ENCODE measurements at places on chromosomes 4 and X. TPM values are rescaled to one million over a fixed set of nuclear protein-coding genes. Genes with fewer than 3 reads are reported as not detected.

ZIC3 gene
- not detected for total RNA-seq

DNA sequence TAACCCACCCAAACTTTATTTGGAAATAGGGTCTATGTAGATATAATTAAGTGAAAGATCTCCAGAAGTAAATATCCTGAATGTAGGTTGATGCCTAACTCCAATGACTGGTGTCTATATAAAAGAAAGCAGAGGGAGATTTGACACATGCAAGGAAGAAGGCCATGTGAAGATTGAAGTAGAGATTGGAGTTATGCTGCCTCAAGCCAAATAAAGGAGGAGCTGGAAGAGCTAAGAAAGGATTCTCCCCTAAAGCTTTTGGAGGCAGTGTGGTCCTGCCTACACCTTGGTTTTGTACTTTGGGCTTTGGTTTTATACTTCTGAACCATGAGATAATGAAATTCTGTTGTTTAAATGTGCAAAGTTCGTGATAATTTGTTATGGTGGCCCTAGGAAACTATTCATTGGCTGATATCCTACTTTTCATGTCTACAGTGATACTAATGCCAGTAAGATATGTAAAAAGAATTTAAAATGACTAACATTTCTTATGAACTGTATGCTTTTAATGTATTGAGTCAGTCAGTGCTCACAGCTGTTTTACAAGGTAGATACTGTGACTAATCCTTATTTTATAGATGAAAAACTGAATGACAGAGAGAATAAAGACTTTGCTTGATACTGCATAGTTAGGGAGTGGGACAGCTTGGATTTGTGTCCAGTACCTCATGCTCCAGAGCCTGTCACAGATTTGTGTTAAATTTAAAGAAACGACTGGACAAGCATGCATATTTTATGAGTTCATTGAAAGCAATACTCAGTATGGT, 5.9 kb upstream of the RAB40AL start:
- H3K27me3 ChIP-seq = no peaks in the 10 kb centered on the region
- no peak overlapping the region for H3K4me3 ChIP-seq
- no peaks in the 10 kb centered on the region for H3K4me1 ChIP-seq

DNA sequence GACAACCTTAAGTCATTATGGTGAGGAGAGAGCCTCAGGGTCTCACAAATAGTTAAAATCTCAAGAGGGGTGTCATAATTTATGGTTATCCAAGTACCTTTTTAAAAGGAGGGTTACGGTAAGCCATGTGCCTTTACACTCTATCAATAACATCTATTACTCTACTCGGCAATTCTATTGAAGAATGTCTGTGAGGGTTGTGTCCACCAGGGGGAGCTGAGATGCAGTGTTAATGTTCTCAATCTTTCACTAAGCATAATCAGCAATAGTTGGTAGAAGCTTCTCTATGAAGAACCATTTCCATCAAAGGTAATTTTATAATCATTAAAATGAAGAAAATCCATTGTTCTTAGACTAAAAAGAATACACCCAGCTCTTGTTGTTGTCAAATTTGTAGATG, 457.4 kb downstream of the CENPC start:
- no peaks in the 10 kb centered on the region for H3K27me3 ChIP-seq
- H3K27ac ChIP-seq = no peak overlapping the region
- no peaks in the 10 kb centered on the region for H3K36me3 ChIP-seq
- H3K4me3 ChIP-seq = no peak overlapping the region

AKAP14 gene
- not detected for total RNA-seq

ACE2 gene
- 2.5 TPM for total RNA-seq

GRCh38 chr4:7419961-7420660, 14.6 kb downstream of the PSAPL1 start:
- no peaks in the 10 kb centered on the region for H3K27me3 ChIP-seq
- no peaks in the 10 kb centered on the region for H3K36me3 ChIP-seq
- no peak overlapping the region for H3K4me3 ChIP-seq
- H3K27ac ChIP-seq = no peak overlapping the region
- DNase-seq = no peak
- no peaks in the 10 kb centered on the region for H3K4me1 ChIP-seq

SSX4 gene
- total RNA-seq = not detected

PDE6B gene
- total RNA-seq = 1.4 TPM

DNA sequence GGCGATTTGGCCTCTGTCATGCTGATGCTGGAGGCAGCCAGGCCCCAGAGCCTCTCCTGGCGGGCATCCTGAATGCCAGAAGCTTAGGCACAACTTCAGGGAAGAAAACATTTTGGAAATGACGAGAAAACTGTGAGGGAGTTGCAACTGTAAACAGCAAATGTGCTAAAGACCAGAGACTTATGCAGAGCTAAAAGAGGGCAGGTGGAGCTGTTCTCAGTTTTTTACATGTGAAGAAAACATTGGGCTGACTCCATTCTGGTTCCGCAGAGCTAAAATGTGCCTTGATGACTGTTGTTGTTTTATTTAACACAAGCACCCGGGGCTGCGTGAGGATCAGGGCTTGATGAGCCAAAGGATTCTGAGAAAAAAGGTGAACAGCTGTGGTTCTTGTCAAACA, 10.8 kb upstream of the ARX start:
- H3K27me3 ChIP-seq = no peaks in the 10 kb centered on the region
- H3K27ac ChIP-seq = no peak overlapping the region
- no peak for DNase-seq
- no peak overlapping the region for H3K4me3 ChIP-seq

GRCh38 chr4:97656044-97656720, 487.1 kb downstream of the STPG2 start:
- no peaks in the 10 kb centered on the region for H3K27me3 ChIP-seq
- no peaks in the 10 kb centered on the region for H3K4me1 ChIP-seq
- H3K36me3 ChIP-seq = no peaks in the 10 kb centered on the region
- DNase-seq = no peak

DNA sequence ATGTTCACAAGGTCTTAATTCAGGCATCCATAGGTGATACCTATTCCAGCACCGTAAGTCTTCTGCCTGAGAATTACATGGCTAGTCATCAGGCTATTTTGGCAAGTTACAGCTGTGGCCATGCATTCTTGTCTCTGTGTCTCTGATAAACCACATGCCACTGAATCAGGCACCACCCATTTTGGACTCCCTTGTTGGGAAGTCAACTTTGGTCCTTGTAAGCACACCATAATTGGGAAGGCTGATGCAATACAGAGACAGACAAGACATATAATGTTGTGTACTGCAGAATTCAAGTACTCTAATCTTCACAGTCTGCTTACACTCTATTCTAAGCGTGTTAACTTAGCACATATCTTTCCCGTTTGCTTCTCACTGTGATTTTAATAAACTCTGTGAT, 483.7 kb upstream of the FTHL17 start:
- H3K36me3 ChIP-seq = no peaks in the 10 kb centered on the region
- H3K27me3 ChIP-seq = no peaks in the 10 kb centered on the region
- H3K27ac ChIP-seq = no peak overlapping the region
- no peaks in the 10 kb centered on the region for H3K4me1 ChIP-seq
- no peak for DNase-seq
- no peak overlapping the region for H3K4me3 ChIP-seq

DNA sequence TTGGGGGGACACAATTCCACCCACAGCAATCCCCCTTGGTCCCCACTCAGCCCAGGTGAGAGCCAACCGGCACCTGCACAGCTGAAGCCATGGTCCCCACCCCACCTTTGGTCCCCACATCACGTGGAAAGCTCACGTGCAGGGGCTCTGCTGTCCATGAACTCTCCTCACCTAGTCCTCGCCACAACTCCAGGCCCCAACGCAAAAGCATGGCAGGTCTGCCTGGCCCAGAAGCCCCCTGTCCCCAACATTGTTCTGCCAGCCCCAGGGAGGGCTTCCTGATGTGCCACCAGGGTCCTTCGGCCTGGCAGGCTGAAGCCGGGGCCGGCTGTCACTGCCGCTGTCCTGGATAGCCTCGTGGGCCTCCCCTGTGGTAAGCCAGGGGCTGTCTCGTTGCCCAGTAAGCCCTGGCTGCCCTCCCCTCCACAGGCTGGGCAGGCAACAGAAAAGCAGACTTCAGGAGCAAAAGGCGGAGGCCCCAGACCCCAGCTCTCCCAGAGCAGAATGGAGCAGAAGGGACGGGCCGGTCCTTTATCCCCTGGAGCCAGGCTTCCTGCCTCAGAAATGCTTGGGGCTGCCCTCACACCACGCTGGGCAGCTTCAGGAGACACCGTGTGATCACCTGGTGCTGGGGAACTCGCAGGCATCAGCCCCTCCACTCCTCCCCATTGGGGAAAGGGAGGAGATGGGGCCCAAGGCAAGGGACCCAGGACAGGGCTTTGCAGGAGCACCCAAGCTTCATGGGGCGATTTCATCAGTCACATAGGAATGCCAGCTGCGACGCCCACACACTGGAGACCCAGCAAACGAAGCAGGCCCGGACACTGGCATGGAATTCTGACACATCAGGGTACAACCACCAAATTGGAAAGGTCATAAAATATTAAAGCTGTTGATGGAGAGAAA, 103.7 kb downstream of the ADRA2C start:
- no peak for DNase-seq
- H3K4me1 ChIP-seq = peaks cover 6% of the 10 kb centered on the region
- H3K27me3 ChIP-seq = no peaks in the 10 kb centered on the region
- no peaks in the 10 kb centered on the region for H3K36me3 ChIP-seq
- H3K27ac ChIP-seq = no peak overlapping the region

DNA sequence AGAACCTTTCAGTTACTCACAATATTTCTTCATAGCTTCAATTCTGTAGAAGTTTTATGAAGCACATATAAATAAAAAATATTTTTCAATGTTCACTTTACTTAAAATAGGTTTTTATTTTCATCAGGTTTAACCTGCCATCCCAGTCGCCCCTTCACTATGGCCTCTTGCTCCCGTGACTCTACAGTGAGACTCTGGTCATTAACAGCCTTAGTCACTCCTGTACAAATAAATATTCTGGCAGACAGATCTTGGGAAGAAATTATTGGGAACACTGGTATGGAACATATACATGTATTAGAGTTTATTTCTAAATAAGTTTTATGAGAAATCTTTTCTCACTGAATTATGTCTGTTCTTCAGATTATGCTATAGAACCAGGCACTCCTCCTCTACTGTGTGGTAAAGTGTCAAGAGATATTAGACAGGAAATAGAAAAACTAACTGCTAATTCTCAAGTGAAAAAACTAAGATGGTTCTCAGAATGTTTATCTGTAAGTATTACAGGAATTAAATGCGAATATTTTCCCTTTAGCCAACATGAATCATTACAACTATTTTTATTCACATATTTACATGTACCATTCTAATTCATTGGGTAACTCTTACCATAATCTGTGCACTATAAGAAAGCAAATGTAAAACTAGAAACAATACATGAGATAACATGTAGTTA, 45.6 kb downstream of the SPATA4 start:
- no peak overlapping the region for H3K27ac ChIP-seq
- H3K36me3 ChIP-seq = no peaks in the 10 kb centered on the region
- no peak overlapping the region for H3K4me3 ChIP-seq

TAPT1 gene
- total RNA-seq = 26.7 TPM

- no peaks in the 10 kb centered on the region for H3K27me3 ChIP-seq
- no peak overlapping the region for H3K27ac ChIP-seq
- H3K36me3 ChIP-seq = no peaks in the 10 kb centered on the region
- H3K4me3 ChIP-seq = no peak overlapping the region
- no peak for DNase-seq
Measured at GRCh38 chrX:48592971-48593370, 4.3 kb upstream of the WDR13 start.

PRR27 gene
- not detected for total RNA-seq

WDR17 gene
- total RNA-seq = 0.57 TPM

DNA sequence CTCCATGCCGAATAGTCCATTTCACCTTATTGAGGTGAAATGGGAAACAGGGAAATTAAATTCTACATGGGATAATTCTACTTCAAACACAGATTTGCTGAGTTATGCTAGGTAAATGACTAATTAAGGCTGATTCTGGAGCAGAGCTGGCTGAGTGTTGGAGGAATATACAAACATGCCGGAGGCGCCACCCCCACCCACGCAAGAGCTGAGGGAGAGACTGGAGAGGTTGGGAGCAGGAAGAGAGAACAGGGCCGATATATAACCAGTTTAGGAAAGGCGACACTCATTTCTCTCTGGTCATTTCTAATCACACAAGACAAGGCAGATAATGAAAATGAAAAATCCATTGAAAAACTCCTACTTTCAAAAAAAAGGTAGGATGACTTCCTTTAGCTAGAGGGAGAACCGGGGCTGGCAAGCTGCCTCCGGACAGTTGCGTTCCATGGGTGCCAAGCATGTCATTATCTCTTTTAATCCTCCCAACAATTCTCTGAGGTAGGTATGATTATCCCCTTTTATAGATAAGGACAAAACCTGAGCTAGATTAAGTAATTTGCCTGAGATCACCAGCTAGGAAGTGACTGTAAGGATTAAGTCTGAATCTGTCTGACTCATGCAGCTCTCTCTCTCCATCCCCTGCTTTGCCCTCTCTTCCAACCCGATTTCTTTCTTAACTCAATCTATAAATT, 27.6 kb upstream of the CFAP299 start:
- no peaks in the 10 kb centered on the region for H3K27me3 ChIP-seq
- H3K4me1 ChIP-seq = no peaks in the 10 kb centered on the region
- H3K4me3 ChIP-seq = no peak overlapping the region
- H3K27ac ChIP-seq = no peak overlapping the region

DNA sequence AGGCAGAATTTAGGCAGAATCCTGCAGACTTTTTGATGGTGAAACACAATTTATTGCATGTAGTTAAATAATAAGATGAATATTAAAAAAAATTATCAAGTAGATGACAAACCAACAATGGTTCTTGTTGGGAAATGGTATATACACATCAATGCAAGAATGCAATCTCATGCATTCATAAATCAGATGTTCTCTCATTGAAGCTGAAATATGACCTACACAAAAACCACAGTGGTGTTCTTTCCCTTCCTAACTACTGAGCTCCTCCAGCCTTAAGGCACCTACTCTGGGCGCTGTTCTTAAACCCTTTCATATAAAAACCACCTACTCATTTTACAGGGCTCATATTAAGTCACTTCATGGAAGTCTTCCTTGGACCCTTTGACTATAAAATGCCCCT, 64.1 kb downstream of the ANTXR2 start:
- H3K4me3 ChIP-seq = no peak overlapping the region
- no peak for DNase-seq
- H3K27me3 ChIP-seq = no peaks in the 10 kb centered on the region

DNA sequence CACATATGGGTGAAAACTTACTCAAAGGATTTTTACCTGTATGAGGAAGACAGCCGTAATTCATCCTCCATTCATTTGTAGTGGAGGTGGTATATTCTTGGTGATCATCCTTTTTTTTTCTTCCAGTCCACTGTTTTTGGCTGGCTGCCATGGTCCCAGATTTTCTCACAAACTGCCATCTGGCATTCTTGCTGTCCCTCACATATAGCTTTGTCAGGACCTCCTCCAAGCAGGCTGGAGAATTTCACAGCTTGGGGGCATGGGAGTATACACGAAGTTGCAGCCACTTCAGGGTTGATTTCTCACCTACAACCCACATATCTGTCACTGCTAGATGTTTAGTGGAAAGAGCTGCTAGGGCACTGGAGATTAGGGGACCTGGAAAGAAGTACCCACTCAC, 401.0 kb downstream of the IL1RAPL1 start:
- H3K27me3 ChIP-seq = no peaks in the 10 kb centered on the region
- no peak overlapping the region for H3K4me3 ChIP-seq
- no peaks in the 10 kb centered on the region for H3K36me3 ChIP-seq

All from Peyer's patch (tissue), 4 donors.